ENCODE measurements at places on chromosomes 13 and 19.

GRCh38 chr19:33391631-33392249 is 18.2 kb downstream of the CEBPG start:
- no peak for DNase-seq

GRCh38 chr19:18967358-18968146 is 26.5 kb upstream of the HOMER3 start:
- DNase-seq: no peak

- no peak for DNase-seq
Measured at GRCh38 chr13:109297628-109298027, 488.8 kb downstream of the IRS2 start.

- no peak for DNase-seq
Measured at GRCh38 chr13:100589178-100589725, 663 bp upstream of the GGACT start.

GRCh38 chr19:4868286-4868834 is 893 bp upstream of the PLIN3 start:
- DNase-seq: no peak

DNA sequence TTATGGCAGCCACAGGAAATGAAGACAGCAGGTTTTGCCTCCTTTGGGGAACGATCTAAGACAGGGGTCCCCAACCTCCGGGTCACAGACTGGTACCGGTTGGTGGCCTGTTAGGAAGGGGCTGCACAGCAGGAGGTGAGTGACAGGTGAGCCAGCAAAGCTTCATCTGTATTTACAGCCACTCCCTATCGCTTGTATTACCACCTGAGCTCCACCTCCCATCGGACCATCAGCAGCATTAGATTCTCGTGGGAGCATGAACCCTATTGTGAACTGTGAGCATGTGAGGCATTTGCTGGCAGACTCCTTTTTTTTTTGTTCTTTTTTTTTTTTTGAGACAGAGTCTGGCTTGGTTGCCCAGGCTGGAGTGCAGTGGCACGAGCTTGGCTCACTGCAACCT is 22.2 kb downstream of the F2RL3 start:
- DNase-seq: no peak

DNA sequence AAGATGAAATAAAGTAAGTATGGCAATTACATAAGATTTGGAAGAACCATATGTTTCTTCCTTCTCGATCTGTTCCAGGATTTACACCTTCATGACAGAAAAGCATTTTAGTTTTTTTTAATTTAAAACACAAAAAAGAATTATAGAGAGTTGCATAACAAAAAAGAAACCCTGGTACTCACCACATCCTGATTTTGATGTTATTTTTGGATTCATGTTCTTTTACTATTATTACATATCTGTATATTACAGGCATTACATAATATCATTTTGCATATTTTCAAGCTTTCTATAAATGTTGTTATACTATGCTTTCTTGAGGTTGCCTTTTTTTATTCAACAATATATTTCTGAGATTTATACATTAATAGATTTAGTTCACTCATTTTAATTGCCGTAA is 6.7 kb upstream of the KATNAL1 start:
- DNase-seq: no peak
